ENCODE measurements at places on chromosomes 7 and 10. TPM values are rescaled to one million over a fixed set of nuclear protein-coding genes. Genes with fewer than 3 reads are reported as not detected.
A peak's percentile ranks its signal among the peaks of the same experiment; 100 is the strongest.

DNA sequence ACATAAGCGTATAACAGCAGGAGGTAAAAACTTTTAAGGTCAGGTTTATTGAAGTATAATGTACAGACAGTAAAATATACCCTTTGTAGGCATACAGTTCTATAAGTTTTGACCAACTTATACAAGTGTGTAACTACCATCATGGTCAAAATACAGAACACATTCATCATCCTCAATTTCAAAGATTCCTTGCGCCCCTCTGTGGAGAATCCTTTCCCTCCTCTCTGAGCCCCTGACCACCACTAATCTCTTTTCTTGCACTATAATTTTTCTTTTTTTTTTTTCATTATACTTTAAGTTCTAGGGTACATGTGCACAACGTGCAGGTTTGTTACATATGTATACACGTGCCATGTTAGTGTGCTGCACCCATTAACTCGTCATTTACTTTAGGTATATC lies 58.1 kb upstream of the CTTNBP2 start:
- DNase-seq: no peak

DNA sequence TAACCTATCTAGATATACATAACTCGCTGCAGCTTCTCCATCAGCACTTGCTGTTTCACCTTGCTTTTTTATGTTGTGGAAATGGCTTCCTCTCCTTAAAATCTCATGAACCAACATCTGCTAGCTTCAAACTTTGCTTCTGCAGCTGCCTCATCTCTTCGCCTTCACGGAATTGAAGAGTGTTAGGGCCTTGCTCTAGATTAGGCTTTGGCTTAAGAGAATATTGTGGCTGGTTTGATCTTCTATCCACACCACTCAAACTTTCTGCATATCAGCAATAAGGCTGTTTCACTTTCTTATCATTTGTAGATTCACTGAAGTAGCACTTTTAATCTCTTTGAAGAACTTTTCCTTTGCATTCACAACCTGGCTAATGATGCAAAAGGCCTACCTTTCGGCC lies 49.2 kb upstream of the AGR3 start:
- no peak for DNase-seq

GRCh38 chr10:103859161-103860086 lies 4.0 kb upstream of the SH3PXD2A start:
- peak; percentile 72 for DNase-seq

DNA sequence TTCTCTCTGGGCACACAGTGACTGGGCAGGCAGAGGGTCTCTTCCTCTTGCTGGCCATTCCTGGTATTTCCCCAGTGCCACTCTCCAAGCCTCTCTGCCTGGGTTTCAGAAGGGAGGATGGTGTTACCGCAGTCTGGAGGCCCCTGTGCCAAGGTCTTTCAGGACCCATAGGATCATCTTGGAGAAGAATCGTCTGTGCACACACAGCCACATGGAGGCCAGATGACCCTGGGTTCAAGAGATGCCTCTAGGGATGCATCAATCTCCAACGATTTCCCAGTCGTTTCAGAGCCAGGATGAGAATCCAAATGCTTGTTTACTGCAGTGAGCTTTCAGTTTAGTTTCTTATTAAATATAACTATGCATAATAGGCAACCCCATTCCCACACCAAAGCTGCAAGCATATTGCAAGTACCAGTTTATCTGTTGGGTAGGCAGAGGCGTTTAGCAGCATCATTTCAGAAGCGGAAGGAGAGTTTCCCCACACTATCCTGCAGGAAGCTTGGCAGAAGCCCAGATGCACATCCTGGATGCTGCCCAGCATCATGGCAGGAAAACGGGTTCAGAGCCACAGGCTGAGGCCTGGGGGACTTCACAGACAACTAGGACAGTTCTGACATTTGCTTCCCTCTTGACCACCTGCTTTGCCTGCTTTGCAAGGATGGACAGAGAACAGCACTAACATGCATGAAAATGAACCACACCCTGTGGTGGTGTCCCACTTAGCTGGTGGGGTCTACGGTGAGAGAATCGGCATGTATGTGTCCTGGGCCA lies 134.7 kb upstream of the FAM20C start:
- DNase-seq: no peak

GRCh38 chr7:130441408-130441869 lies 623 bp upstream of the CEP41 start:
- DNase-seq: no peak

DNA sequence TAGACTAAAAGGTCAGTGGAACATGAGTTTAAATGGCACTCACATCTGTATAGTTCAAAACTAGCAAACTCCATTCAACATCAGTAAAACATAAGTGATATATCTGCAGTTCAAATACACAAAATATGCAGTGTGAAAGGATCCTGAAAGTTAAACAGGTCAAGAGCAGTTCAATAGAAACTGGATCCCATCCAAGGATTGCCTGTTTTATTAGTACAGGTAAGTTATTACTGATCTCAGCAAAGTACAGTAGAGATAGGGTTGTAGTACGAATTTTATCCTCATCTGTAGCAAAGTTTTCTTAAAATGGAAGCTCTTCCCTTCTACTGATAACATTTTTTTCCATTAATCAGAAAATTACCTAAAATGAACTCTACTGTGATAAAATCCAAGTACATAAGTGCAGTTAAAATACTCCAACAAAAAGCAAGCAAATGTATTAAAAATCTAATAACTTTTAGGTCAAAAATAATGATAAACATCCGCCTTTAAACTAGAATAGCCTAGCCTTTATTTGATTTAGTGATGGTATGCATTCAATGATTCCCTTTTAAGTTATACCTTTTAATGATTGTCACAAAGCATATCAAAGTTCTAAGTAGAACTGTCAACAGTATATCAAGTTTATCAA lies 2.2 kb downstream of the ZNF800 start:
- no peak for DNase-seq

- DNase-seq: peak; percentile 10
Observed at GRCh38 chr10:6445671-6446316, 134.3 kb downstream of the PRKCQ start.

TIMM23 gene
- total RNA-seq: 98.6 TPM

DMTF1 gene
- total RNA-seq: 45.8 TPM

RNF148 gene
- total RNA-seq: 1.6 TPM

ITPRID1 gene
- total RNA-seq: not detected

IDI2 gene
- total RNA-seq: not detected

AP3M1 gene
- total RNA-seq: 31.6 TPM
